Activated T-helper 1 cell treated with anti-CD3 and anti-CD28 coated beads, Interleukin-12 subunit alpha, Interleukin-12 subunit beta, Interleukin-2, Interleukin-4 antibody, amounts not matched to agents 30 ng/mL and 10 ng/mL and 1 ng/mL, durations not matched to agents 14 hours and 24 hours and 36 hours (primary cell): ENCODE measurements at places on chromosomes 13 and 19.
A peak's percentile ranks its signal among the peaks of the same experiment; 100 is the strongest.

DNA sequence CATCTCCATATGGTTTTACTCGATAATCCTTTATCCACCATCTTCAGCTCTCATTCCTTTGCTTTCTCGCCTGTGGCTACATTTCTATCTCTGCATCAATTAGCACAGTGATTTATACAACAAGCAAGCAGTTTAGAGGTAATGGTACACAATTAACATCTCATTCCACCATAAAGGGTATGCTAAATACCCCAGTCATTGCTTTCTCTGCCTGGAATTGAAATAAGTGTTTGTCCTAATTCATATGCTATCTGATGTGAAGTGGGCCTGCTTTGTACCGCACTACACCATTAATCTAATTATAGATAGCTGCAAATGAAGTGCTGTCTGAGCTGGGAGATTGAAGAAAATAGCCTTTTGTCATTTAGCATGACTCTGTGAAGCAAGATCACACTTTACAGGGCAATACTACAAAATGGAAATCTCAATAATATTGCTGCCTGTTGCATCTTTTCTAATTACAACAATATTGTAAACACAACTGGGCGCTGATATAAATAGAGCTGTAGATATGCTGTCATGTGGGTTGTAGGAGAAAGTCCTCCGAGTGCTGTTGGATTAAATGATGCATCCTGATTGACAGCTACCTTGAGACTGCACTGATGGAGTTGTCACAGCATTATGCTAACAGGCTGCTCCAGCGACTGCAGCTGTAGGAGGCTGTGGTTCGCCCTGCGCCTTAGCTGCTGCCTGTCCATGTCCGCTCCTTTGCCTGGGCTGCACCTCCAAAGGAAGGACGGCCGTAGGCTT, 78.2 kb downstream of the GGACT start:
- H3K4me3 ChIP-seq = no peak overlapping the region
- peaks cover 5% of the 10 kb centered on the region for H3K36me3 ChIP-seq
- H3K4me1 ChIP-seq = peaks cover 74% of the 10 kb centered on the region
- DNase-seq = no peak
- no peak overlapping the region for H3K27ac ChIP-seq

GRCh38 chr19:42066075-42066754, 3.8 kb downstream of the GRIK5 start:
- H3K27me3 ChIP-seq = peaks cover 3% of the 10 kb centered on the region
- H3K4me1 ChIP-seq = no peaks in the 10 kb centered on the region
- H3K27ac ChIP-seq = no peak overlapping the region
- no peak overlapping the region for H3K4me3 ChIP-seq
- no peak for DNase-seq

DNA sequence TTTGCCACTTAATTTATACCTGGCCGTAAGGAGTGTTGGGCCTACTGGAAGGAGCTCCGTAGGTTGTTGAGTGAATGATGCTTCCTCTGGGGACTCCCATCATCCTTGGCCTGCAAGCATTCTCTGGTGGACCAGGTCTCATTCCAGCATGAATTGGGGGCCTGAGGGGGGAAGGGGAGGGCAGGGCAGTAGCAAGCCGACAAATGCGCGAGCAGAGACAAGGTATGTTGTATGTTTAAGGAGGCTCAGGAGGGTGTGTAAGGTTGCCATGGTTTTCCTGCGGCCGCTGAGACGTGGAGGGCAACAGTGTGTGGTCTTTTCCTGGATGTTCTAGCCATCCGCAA, 749 bp downstream of the ZNF264 start:
- peaks cover 61% of the 10 kb centered on the region for H3K36me3 ChIP-seq
- H3K4me1 ChIP-seq = peaks cover 24% of the 10 kb centered on the region
- H3K27ac ChIP-seq = peak overlapping the region; percentile 85
- no peaks in the 10 kb centered on the region for H3K27me3 ChIP-seq
- H3K4me3 ChIP-seq = peak overlapping the region; percentile 94

GRCh38 chr13:43379738-43380137, 356.4 kb downstream of the DNAJC15 start:
- H3K4me3 ChIP-seq = no peak overlapping the region
- peaks cover under 1% of the 10 kb centered on the region for H3K4me1 ChIP-seq
- no peak overlapping the region for H3K27ac ChIP-seq
- peaks cover 20% of the 10 kb centered on the region for H3K27me3 ChIP-seq
- no peaks in the 10 kb centered on the region for H3K36me3 ChIP-seq

GRCh38 chr19:10766671-10767201, 48.9 kb downstream of the DNM2 start:
- H3K4me1 ChIP-seq = peaks cover 70% of the 10 kb centered on the region
- no peaks in the 10 kb centered on the region for H3K27me3 ChIP-seq
- no peak for DNase-seq
- H3K4me3 ChIP-seq = no peak overlapping the region

DNA sequence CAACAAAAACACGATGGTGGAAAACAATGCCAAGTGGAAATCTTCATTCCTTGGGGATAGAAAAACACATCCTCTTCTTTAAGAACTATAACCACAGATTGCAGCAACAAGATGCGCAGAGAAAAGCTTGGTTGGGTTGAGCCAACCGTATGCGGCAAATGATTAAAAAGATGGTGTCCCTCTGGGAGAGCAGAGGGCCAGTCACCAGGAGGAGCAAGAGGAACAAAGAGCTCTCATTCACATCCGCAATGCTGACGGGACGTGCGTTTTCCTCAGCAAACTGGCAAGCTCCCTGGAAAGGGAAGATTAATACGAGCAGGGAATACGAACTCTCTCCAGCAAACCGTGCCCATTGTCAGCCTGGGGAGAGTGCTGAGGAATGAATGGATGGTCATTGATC, 141.6 kb downstream of the KATNAL1 start:
- H3K27me3 ChIP-seq = peaks cover 5% of the 10 kb centered on the region
- peaks cover 32% of the 10 kb centered on the region for H3K4me1 ChIP-seq
- no peak overlapping the region for H3K27ac ChIP-seq
- no peak overlapping the region for H3K4me3 ChIP-seq
- no peak for DNase-seq

DNA sequence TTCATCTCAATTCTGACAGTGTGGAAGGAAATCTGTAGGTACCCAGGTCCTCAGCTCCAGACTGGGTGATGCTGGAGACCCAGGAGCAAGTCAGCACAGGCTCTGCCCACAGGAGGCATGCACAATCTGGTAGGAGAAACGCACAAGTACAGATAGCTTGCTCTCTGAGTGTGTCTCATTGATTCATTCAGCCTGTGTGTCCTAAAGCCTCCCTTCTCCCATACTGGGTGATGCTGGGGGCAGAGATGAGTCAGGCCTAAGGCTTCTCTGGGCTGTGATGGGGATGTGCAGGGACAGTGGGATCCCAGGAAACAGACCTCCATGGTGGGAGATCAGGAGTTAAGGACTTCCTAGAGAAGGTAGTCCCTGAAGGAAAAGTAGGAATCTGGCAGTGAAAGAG, 6.8 kb downstream of the ZNF526 start:
- no peaks in the 10 kb centered on the region for H3K27me3 ChIP-seq
- peaks cover 45% of the 10 kb centered on the region for H3K36me3 ChIP-seq
- no peak overlapping the region for H3K27ac ChIP-seq
- H3K4me1 ChIP-seq = peaks cover 17% of the 10 kb centered on the region
- DNase-seq = no peak
- no peak overlapping the region for H3K4me3 ChIP-seq

GRCh38 chr19:4695224-4695731, 25.1 kb upstream of the MYDGF start:
- peaks cover 29% of the 10 kb centered on the region for H3K36me3 ChIP-seq
- no peaks in the 10 kb centered on the region for H3K4me1 ChIP-seq
- no peak overlapping the region for H3K27ac ChIP-seq

GRCh38 chr13:77329911-77330584, 3.2 kb upstream of the MYCBP2 start:
- H3K36me3 ChIP-seq = peaks cover 2% of the 10 kb centered on the region
- peaks cover 31% of the 10 kb centered on the region for H3K4me1 ChIP-seq
- peaks cover 5% of the 10 kb centered on the region for H3K27me3 ChIP-seq
- DNase-seq = no peak
- H3K27ac ChIP-seq = peak overlapping the region; percentile 93
- H3K4me3 ChIP-seq = peak overlapping the region; percentile 88

DNA sequence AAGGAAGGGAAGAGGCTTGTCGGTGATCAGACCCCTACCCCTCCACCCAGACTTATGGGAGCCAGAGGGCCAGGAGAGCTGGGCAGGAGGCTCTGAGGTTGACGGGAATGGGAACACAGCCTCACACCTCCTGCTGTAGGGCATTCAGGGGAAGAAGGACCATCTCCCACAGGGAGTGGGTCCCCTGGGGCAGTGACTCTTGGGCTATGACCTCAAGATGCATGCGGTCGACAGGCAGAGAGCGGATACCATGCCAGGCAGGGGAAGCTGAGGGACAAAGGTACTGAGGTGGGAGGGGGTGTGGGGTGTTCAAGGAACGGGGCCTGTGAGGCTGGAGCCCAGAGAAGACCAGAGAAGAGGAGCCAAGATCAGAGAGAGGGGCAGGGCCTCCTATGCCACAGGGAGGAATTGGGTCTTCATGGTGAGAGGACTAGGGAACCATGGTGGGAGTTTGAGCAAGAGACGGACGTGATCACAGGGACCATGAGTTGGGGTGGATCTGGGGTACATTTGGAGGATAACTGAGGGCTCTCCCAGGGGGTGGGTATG, 4.6 kb upstream of the TCF3 start:
- no peak for DNase-seq
- no peak overlapping the region for H3K27ac ChIP-seq
- H3K4me3 ChIP-seq = no peak overlapping the region

GRCh38 chr19:39525205-39525604, 7.4 kb downstream of the EID2B start:
- no peak overlapping the region for H3K4me3 ChIP-seq
- H3K27me3 ChIP-seq = no peaks in the 10 kb centered on the region
- H3K27ac ChIP-seq = no peak overlapping the region

- no peaks in the 10 kb centered on the region for H3K4me1 ChIP-seq
- no peaks in the 10 kb centered on the region for H3K27me3 ChIP-seq
- DNase-seq = no peak
These were observed 155.7 kb downstream of the PCDH17 start for GRCh38 chr13:57787058-57787791.

- no peaks in the 10 kb centered on the region for H3K4me1 ChIP-seq
- H3K27me3 ChIP-seq = no peaks in the 10 kb centered on the region
- DNase-seq = no peak
These were observed 7.1 kb upstream of the ZNF91 start for GRCh38 chr19:23402388-23402787.

GRCh38 chr13:77930430-77930829, 11.8 kb upstream of the EDNRB start:
- no peak for DNase-seq
- peaks cover 2% of the 10 kb centered on the region for H3K36me3 ChIP-seq
- H3K4me1 ChIP-seq = peaks cover 18% of the 10 kb centered on the region
